ENCODE measurements at places on chromosomes 7 and 10.

GRCh38 chr7:66188645-66189044 lies 16.5 kb upstream of the TPST1 start:
- no peak for DNase-seq

DNA sequence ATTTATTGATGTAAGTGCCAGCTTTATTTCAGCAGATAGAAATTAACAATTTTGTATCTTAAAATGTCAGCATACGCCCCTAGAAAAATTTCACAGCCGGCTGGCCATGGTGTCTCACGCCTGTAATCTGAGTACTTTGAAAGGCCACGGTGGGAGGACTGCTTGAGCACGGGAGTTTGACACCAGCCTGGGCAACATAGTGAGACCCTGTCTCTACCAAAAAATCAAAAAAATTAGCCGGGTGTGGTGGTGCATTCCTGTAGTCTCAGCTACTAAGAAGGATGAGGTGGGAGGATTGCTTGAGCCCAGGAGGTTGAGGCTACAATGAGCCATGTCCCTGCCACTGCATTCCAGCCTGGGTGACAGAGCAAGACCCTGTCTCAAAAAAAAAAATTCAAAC lies 14.1 kb downstream of the GTF2I start:
- DNase-seq: no peak

- DNase-seq: no peak
These were observed 462.2 kb upstream of the LRRTM3 start for GRCh38 chr10:66463611-66464010.

GRCh38 chr10:130933008-130933390 lies 378.5 kb downstream of the TCERG1L start:
- no peak for DNase-seq

GRCh38 chr10:97047788-97048187 lies 138.0 kb downstream of the SLIT1 start:
- no peak for DNase-seq

DNA sequence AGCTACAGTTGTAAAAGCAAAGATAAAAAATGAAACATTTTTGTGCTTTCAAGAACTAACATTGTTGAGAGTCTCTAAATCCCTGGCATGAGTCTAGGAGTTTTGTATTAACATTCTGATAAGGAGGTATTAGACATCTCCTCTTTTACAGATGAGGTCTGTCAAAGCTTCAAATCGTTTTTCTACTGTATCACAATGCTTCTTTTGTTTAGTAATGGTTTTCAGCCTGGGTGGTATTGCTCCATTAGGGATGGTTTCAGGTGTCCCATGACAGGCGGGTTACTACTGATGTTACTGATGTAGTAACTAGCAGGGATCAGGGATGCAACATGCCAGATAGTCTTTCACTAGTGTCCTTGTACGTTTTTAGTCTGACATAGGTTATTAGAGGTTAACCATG lies 27.4 kb downstream of the STAM start:
- DNase-seq: no peak

DNA sequence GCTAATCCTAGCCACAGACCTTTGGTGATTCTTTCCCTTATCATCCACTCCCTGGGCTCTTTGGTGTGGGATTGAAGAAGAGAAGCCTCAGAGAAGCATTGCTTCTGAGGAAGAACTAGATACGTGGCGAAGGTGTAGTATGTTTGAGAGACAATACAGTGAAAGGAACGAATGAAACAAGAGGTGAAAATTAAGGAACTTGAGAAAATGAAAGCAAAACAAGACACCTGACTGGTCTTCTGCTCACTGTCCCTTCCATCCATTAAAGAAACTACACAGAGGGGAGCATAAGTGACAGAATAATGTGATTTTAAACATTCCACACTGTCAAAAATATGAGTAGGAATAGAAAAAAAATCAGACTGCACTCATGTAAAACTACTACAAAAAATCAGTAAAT lies 219.6 kb upstream of the NPSR1 start:
- DNase-seq: no peak

DNA sequence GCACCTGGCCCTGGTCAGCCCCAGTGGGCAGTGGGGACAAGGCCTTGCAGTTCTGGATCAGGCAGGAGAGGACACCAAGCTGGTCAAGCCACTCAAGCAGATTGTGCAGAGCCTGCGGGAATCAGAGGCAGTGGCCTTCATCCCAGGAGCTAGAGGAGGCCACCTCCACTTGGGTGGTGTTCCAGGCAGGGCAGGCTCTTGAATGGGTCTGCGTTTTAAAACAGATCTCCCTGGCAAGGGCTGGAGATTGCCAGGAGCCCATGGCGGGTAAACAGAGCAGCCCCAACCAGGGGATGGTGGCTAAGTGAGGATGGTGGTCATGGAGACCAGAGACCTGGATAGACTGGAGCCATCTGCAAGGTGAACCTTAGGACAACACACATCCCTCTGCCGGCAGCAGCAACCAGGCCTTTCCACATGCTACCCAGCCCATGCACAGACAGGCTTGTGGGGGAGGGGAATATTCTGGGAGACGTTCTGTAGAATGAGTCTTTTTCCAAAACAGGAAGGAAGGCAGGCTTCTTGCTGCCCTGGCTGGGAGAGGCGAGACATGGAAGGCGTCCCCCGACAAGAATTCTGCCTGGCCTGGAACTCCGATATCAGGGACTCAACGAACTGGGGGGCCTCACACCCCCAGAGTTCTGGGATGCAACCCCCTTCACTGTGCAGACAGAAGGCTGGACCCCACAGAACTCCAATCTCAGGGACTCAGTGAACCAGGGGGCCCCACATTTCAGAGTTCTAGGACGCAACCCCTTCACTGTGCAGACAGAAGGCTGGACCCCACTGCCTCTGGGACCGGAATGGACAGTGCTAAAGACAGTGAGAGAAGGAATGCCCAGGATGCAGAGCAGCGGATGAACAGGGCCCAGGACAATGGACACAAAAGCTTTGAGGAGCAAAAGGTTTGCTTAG lies 264.8 kb downstream of the PTPRN2 start:
- DNase-seq: no peak

DNA sequence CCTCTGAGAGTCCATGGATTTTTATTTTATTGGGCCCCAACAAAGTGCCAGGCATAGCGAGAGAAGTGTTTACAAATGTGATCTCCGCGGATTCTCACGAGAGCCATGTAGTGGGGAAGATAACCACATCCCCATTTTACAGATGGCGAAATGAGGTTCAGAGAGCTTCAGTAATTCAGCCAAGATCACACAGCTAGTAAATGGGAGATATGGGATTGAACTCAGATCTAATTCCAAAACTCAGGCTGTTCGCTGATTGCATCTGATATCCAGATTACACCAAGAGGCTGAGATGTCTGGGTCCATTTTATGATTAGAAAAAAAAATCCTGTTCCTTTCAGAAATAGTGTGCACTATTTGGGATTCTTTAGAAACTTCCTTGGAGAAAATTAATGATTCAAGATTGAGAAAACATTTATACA lies 1.3 kb downstream of the FAS start:
- no peak for DNase-seq
